ENCODE measurements at places on chromosomes 6 and 20. TPM values are rescaled to one million over a fixed set of nuclear protein-coding genes. Genes with fewer than 3 reads are reported as not detected.

Gene CFB
- polyA plus RNA-seq = 0.86 TPM

GRCh38 chr20:17083738-17084137 is 143.1 kb upstream of the PCSK2 start:
- peak; percentile 65 for DNase-seq

- no peak for DNase-seq
Observed at GRCh38 chr20:43731927-43732326, 5.1 kb upstream of the GTSF1L start.

Gene EMILIN3
- 0.53 TPM for polyA plus RNA-seq

Gene HDGFL1
- polyA plus RNA-seq = not detected
